ENCODE measurements at places on chromosomes 3 and 15. TPM values are rescaled to one million over a fixed set of nuclear protein-coding genes. Genes with fewer than 3 reads are reported as not detected.

The DUOXA2 gene
- 1.6 TPM for total RNA-seq

The GOLGA8T gene
- total RNA-seq = 1.7 TPM

The OR5K2 gene
- total RNA-seq = not detected

The PLSCR2 gene
- total RNA-seq = not detected

The C3orf49 gene
- not detected for total RNA-seq

- no peak for DNase-seq
These were observed 272.0 kb downstream of the OCA2 start for GRCh38 chr15:27826902-27827714.

GRCh38 chr3:23113455-23114171, 89.5 kb upstream of the UBE2E2 start:
- DNase-seq = no peak

DNA sequence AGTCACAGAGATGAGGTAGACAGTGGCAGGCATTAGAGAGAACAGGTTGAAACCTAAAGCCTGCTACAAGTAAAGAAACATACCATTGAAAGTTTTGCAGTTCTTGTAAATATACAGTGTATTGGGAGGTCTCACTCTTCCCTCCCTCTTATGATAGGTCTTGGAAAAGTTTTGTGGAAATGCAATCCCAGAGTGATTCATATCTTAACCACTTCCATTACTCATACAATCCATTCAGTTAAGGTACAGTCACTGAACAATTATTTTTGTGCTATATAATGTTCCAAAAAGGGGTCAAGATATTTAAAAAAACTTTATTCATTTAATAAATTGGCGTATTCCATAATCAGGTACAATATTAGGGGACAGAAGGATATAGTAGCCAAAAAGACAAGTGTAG, 737.7 kb upstream of the ALCAM start:
- DNase-seq = no peak

GRCh38 chr3:53083521-53083920, 37.6 kb upstream of the SFMBT1 start:
- DNase-seq = no peak

GRCh38 chr15:75349851-75350588, 3.2 kb downstream of the NEIL1 start:
- DNase-seq = peak; percentile 94

DNA sequence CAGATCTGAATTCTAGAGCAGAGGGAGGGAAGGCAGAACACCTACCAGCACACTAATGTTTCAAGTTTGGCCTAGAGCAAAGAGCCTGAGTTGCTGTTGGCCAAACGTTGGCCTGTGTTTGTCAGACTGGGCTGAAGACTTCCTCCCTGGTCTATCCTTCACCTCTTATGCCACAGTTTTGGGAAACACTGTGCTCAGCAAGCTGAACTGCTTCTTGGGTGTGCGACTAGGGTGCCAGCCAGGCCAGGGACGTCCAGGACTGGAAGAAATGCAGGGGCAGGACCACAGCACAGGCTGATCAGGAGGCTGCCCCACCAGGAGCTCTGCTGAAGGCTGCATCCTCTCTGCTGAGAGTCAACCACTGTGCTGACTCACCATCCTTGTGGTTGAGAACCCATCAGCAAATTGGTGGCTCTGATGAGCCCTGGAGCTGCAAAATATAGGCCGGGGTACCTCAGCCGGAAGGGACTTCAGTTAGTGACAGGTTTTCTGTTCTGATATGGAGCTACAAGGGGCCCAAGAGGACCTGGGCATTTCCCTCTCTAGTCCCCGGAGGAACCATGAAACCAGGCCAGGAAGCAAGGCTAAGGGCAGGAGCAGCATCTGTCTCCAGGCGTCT, 131.6 kb upstream of the RASGRP1 start:
- peak; percentile 91 for DNase-seq

DNA sequence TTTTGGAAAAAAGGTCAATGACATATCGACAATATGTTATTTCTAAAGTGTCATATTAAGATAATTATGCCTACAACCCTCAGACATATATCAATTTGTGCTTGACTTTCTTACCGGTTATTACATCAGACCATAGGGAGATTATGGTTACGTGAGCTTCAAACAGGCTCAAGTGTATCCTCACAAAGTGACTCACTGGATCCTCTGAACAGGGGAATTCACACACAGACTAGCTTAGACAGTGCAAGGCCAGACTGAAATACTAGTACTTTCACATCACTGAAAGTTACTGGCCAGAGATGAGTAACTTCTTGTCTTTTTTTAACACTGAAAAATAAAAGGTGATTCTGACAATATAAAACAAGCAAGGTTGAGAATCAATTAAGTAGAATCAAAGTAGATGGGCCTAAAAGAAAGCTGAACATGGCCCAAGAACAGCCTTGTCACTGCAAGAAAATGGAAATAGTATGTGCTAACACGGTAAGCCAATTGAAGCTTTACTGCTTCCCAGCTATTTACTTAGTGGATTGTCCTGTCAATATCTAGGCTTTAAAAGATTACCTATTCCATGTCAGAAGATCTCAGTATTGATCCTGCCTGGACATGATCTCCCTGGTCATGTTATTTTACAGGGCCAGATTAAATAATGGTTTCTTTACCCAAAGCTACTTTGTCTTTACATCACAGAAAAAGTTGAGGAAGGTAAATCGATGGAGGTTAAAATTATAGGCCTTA, 848.6 kb downstream of the ROBO1 start:
- no peak for DNase-seq

DNA sequence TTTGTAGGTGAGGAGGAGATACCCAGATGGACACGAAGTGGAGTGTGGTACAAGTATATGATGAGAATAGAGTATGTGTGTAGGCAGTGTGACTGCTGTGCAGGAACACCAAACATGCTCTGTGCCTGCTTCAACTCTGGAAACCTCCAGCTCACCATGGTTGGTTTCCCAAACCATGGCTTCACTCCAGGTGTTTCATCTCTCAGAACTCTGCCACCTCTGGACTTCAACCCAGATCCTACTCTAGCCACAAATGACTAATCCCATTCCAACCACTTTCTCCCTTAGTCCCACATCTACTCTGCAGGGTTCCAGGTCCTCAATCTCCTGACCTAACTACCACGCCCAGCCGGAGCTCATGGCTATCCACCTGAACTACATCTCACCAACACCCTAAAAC, 102.1 kb downstream of the RYK start:
- DNase-seq = no peak

DNA sequence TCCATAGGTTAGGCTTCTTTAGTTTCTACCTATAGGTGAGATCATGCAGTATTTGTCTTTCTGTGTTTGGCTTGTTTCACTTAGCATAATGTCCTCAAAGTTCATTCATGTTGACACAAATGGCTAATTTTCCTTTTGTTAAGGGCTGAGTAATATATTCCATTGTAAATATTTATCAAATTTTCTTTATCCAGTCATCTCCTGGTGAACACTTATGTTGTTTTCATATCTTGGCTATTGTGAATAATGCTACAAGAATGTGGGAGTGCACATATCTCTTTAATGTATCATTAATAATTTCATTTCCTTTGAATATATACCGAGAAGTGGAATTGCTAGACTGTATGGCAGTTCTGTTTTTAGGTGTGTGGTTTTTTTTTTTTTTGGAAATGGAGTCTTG, 250.9 kb upstream of the SEMA6D start:
- DNase-seq = no peak

DNA sequence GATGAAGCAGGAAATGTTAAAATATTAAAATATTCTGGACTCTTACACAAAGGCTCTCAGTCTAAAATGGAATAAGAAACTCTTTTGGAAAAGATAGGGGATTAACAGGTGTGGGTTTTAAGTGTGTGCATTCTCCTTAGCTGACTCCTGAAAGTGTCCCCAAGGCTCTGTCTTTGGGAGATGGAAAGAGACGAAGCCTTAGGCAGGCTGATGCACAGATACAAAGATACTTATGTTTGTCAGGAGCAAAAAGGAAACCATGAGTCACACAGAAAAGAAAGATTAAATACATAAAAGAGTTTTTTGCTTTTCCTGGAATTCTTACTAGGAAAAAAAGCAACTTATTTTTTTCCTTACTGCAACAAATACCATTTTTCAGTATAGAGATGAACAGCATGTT, 23.8 kb upstream of the ABI3BP start:
- DNase-seq = no peak

DNA sequence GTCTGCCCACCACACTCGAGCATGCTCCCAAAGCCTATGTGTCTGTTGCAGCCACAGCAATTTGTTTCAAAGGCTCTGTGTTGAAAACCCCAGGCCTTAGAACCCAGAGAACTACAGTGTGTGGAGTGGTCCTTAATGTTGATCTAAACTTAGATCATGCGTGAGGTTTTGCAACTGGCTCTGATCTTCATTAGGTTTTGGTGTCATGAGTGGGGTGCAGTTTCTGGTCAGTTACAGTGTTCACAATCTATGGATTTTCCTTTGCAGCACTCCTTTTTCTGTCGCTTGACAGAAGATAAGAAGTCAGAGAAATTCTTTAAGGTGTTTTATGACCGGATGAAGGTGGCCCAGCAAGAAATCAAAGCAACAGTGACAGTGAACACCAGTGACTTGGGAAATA, 213.0 kb upstream of the BHLHE40 start:
- DNase-seq = no peak

DNA sequence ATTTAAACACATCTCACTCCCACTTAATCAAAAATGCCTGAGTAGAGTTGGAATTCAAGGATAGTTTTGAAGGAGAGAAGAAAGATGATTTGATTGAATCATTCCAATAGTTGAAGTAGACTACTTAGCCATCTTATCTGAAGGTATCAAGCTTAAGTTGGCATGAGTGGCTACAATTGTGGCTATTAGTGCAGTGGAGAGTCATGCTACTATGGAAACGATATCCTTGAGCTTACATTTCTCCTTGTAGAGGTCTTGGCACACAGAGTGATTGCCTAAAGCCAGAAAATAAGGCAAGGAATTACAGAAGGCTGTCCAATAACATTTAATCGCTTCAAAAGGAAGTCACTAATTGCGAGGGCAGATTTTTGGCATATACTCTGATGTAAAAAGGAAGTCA, 1022.7 kb downstream of the IGSF11 start:
- DNase-seq = no peak

DNA sequence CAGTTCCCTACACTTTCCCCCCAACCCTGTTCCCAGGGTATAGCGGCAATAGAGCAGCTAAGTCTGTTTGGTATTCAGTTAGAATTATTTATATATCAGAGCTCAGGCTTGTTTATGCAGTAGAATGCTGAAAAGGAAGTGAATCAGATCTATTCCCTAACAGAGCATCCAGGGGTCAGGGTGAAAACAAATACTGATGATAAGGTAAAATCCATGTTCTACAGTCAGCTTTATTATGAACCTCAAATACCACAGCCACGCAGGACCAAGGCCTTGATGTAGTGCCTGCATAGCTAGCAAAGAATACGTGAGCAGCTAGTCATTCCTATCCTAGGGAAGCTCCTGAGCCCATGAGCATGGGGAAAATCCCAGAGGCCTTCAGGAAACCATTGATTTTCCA, 229.7 kb upstream of the ICE2 start:
- no peak for DNase-seq

All from natural killer cell treated with Interleukin-12 subunit alpha and Interleukin-12 subunit beta and Interleukin-15 and Interleukin-18, amount 100 ng/mL, for 72 hours (primary cell).